ENCODE measurements at places on chromosomes 3 and 15.

- no peak for DNase-seq
Measured at GRCh38 chr3:31196881-31197364, 302.5 kb upstream of the GADL1 start.

- DNase-seq, result no peak
Measured at GRCh38 chr15:71800835-71801745, 9.3 kb upstream of the NR2E3 start.

DNA sequence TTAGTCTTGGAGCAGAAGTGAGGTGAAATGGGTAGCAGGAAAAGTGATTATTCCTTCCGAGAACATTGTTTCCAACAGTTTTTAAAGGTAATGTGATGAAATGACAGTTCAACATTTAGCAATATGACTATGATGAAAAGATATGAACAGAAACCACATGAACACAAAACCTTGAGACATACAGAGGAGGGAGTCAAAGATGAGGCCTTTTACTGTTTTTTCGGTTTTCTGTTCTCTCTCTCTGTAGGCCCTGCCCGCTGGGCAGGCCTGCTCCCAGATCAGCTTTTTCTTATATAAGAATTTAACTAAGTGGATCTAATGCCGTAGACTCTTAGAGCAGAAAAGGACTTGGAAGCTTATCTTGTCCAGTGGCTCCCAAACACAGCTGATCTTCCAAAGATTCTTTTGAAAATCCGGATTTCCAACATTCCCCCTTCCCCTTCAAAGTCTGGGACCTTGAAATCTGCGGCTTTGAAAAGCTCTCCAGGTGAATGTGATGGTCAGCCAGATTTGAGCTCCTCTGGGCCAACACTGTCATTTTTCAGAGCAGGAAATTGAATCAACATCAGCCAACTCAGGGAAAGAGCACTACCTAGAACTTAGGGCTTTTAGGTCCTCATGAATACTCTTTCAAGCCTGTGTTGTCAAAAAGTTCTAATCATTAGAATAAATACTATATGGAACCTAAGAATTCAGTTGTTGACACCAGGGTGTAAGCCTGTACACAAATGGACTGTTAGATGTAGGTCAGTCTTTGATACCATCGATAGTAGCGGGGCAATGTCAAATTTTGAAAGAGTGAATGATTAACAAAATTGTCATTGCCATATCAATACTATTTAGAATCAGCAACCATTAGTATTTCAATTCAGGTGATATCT lies 372.7 kb downstream of the SHQ1 start:
- no peak for DNase-seq

- DNase-seq, result no peak
Measured at GRCh38 chr15:68798346-68799094, 22.2 kb downstream of the ANP32A start.

- no peak for DNase-seq
Measured at GRCh38 chr15:67018026-67018425, 47.4 kb upstream of the SMAD3 start.

DNA sequence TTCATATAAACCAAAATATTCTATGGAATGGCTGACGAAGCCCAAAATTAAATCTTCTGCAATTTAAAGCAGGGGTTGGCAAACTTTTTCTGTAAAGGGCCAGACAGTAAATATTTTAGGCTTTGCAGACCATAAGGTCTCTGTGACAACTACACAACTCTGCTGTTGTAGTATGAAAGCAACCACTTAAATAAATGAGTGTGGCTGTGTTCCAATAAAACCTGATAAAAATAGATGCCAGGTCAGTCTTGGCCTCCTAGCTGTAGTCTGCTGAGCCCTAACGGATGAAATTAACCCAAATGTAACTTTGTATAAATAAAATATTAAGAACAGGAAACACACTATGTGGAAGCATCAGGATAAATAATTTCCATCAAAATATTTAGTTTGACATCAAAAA lies 104.2 kb downstream of the FBXL22 start:
- DNase-seq, result no peak

DNA sequence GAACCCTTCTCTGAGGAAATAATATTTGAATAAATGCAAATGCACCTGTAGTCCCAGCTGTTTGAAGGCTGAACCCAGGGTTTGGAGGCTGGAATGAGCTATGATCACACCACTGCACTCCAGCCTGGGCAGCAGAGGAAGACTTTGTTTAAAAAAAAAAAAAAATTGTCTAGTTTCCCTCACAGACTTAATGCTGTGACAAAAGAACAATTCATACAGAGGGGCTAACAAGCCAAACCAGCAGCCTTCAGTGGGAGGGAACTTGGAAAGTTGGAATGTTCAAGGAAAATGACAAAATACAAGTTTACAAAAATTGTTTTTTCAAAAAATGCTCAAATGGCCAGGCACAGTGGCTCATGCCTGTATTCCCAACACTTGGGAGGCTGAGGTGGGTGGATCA lies 228.0 kb upstream of the CGNL1 start:
- DNase-seq, result no peak

DNA sequence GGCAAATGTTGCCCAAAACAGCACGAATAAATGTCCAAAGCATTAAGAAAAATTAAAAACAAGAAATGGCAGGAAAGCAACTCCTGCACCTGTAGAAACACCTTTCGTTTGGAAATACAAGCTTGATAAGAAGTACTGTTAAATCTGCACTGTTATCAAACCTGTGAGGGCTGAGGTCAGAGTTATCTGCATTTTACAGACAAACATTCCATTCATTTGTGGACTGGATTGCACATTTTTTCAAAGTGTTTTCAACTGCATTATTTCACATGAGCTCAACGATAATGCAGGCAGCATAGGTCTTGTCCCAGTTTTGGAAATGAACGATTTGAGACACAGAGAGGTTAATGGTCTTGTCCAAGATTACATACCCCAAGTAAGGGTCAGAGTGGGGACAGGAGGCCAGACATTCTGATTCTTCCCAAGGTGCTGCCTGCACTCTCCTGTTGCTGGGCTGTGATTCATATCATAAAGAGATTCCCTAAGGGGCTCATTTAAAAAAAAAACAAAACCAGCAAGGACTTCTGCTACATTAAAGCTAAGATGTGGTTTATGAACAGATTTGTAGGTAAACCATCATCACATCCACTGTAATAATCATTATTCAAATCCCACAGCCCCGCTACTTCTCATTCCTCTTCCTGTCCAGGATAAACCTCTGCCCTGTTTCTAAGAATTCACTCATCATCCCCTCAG lies 13.0 kb downstream of the GUCA1C start:
- no peak for DNase-seq

DNA sequence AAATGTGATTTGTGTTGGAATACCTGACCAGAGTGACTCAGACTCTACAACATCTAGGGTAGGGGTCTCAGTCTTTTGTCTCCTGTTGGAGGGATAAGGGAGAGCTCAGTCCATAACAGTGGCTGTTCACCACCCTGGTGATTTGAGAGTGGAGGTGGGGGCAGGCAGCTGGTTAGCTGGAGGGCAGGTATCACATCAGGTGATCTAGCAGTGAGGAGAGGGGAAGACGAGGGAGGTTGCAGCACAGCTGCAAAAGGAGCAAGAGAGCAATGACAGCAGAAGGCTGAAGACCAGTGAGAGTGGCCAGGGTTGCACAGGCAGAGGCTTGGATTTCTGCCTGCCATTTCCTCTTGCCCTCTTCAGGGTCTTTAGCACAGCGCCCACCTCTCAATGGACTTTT lies 38.4 kb downstream of the PLCL2 start:
- no peak for DNase-seq

DNA sequence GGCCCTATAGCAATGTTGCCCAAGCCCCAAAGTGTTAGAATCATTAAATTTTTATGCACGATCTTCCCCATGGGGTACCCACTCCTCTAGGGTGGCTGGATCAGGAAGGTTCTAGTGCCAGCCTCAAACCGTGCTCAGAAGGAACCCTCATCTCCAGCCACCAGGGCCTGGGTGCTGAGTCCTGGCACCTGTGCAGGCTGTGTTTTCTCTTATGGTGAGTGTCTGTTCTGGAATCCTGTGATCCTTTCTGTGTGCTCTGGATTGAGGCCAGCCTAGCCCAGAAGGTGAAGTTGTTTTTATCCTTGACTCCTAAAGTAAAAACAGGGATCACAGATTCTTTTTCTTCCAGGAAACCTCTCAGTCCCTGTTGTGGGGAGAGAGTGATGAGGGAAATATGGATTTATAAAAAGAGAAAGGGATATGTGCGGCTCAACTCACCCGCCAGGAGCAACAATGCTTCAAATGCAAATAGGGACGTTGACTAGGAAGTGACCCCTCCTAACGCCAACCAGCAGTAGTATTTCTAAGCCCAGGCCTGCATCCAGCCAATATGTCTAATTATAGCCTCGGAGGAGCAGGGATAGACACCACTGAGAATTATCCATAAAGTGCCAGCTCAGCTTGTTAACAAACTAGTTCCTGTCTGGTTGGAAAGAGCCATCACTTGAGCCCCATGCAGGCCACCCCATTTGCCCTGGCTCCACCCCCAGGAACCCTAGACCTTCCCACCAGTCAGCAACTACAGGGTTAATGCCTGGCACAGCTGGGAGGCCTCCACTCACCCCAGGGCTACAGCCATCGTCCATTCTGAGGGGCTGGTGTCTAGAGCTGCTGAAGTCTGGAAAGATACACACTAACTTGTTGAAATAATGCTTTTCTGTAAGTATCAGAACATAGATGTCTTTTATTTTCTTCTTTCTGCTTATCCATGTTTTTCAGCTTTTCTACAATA lies 513.5 kb upstream of the PROK2 start:
- DNase-seq, result no peak

GRCh38 chr3:150945226-150946032 lies 27.1 kb downstream of the CLRN1 start:
- DNase-seq, result no peak

- no peak for DNase-seq
Measured at GRCh38 chr3:161117646-161118045, 12.5 kb upstream of the B3GALNT1 start.

GRCh38 chr3:140709751-140710150 lies 31.9 kb downstream of the TRIM42 start:
- DNase-seq, result no peak

DNA sequence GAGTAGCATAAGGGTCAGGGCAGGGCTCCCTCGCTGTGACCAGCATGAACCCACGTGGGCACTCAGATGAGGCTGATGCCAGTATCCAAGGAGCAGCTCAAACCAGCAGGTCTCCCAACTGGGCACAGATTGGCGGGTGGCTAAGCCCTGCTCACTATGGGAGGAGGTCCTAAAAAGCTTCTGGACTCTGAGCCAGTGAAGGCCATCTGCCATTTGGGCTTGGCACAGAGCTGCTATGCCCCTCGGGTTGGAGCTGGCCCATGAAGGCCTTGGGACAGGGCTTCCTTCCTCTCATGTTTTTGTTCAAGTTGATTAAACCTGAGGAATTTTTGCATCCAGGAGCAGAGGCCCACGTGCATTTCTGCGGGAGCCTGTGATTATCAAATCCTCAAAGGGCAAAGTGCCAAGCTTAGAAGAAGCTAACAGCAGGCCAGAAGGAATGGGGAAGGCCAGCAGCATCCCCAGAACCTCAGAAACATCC lies 4.3 kb upstream of the STRA6 start:
- DNase-seq, result no peak

DNA sequence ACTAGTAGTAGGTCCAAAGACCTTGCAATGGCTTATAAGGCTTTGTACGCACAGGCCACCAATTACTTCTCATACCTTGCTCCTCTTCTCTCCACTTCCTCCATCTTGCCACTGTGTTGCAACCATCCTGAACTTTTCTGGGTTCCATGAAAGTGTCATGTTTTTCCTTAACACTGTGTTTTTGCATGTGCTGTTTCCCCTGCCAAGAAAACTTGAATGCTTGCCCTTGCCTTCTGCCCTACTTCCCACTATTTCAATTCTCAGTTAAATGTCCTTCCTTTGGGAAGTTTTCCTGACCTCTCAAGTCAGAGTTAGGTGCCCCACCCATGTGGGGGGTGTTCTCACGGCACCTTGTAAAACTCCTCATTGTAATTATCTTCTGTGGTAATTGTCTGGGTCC lies 182.8 kb downstream of the THRB start:
- DNase-seq, result no peak

GRCh38 chr3:55746808-55747413 lies 259.8 kb upstream of the WNT5A start:
- DNase-seq, result no peak

GRCh38 chr3:46661776-46662766 lies 31.4 kb downstream of the ALS2CL start:
- no peak for DNase-seq

- DNase-seq, result no peak
Measured at GRCh38 chr15:88477126-88477525, 9.6 kb downstream of the MRPS11 start.

DNA sequence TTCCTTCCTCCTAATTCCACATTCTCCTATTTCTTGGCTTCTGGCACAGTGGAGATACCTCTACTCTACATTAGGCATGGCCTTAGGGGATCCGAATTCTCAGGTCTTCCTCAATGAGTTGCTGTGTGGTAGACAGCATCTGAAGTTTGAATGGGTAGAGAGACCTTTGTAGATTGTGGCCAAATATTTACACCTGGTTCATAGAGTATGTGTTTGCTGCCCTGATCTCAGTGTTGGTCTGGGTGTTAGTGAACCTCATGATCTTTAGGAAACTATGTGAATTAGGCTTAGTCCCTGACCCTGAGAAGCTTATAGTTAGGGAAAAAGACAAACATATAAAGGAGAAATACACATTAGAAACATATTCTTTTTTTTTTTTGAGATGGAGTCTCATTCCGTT lies 75.8 kb downstream of the LPP start:
- no peak for DNase-seq

DNA sequence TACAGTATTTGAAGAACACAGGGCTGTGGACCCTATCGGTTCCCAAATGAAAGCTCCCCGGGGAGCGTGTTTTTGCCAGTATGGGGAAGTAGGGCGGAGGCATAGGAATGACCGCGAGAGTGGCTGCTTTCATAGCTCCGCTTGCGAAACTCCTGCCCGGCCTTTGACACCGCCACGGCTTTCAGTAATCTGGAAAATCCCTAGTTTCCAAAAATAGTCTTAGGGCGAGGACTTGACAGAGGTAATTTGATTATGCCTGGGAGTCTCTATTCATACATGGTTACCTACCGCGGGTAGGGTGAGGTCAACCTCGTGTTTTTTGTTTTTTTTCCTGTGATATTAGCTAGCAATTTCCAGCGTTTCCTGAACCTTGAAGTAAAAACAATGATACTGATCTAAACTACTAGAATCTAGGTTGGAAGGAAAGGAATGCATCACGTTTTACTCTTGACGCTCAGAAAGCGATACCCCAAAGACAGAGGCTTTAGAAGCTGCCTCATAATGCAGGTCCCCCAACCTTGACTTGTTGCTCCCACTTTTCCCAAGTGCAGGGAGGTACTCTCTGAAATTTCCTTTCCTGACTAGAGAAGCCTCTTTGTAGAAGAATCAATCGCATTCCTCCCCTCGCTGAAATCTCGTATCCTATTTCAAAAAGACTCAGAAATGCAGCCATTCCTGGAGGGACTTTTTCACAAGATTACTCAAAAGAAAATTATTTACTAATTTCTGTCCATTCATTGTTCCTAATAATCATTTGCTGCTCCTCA lies 894 bp upstream of the CCNL1 start:
- peak; percentile 85 for DNase-seq

DNA sequence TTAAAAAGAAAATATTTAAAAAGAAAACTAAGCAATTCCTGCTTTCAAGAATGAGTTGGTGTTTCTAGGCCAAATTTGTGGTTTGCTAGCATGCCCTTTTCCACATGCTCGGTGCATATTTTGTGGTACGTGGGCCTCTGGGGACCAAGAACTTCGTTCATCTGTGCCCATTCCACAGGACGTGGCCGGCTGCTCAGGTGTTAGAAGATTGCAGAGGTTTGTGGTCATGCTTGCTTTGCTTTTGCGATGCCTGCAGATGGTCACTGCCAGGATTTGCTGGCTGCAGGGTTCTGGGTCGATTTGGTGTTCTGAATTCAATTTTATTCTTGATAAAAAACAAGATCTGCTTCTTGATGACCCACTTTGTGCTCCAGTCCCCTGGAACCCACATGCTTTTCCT lies 7.5 kb downstream of the PSTPIP1 start:
- no peak for DNase-seq

Data from CD4-positive, alpha-beta T cell treated with Interferon gamma for 1 hour (primary cell).